Ammon's horn (tissue), 1 donor: ENCODE measurements at places on chromosomes 2 and 18.

- DNase-seq, result no peak
Measured at GRCh38 chr2:224947566-224947965, 94.7 kb downstream of the DOCK10 start.

- no peak for DNase-seq
Measured at GRCh38 chr2:444937-445884, 157.3 kb upstream of the ALKAL2 start.

- no peak for DNase-seq
Measured at GRCh38 chr18:27695052-27695451, 481.9 kb downstream of the CDH2 start.

GRCh38 chr2:241906826-241907570 is 37.5 kb downstream of the RTP5 start:
- DNase-seq, result no peak

DNA sequence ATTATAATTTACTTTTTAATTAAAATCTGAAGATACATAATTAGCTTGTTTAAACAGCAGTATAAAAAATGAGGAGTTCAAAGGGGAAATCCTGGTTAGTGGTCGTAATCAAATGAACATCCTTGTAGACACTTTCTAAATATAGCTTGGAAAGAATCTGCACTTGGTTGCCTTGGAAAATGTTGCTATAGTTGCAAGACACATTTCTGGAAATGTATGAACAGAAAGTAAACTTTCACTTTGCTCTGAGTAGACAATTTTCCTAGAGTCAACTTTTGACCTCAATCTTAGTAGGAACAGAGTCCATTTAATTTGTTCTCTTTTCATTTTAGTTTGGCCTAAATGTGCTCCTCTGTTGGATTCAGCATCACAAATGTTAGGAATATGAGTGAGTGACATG is 38.3 kb downstream of the GCA start:
- DNase-seq, result no peak

DNA sequence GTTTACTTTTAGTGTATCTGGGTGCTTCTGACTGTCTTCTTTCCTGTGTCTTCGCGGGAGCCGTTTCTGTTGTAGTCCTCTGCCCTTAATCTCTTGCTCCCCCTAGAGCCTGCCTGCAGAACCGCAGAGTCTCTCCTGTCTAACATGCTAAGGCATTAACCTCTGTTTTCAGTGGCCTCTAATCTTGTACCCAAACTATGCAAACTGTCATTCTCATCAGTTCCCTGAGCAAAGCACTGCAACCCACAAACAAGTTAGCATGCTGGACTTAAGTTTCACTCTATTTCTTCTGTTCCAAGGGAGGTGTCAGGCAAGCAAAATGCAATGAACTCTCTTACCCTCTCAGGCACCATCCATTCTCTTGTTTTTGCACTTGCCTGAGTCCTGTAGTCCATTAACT is 138.4 kb downstream of the OTX1 start:
- DNase-seq, result no peak

- no peak for DNase-seq
Measured at GRCh38 chr2:105739944-105740530, 4.7 kb upstream of the NCK2 start.

- no peak for DNase-seq
Measured at GRCh38 chr18:58362829-58363271, 266.0 kb downstream of the ALPK2 start.

- no peak for DNase-seq
Measured at GRCh38 chr2:216289470-216289869, 82.8 kb downstream of the MARCHF4 start.

GRCh38 chr2:12533337-12534005 is 183.3 kb upstream of the TRIB2 start:
- DNase-seq, result no peak

GRCh38 chr2:180016937-180017336 is 9.8 kb upstream of the CWC22 start:
- DNase-seq, result no peak

- DNase-seq, result no peak
Measured at GRCh38 chr2:192047315-192048107, 147.2 kb downstream of the TMEFF2 start.

- DNase-seq, result no peak
Measured at GRCh38 chr2:119650846-119651370, 28.1 kb upstream of the TMEM177 start.

GRCh38 chr2:147224070-147224469 is 620.8 kb upstream of the ACVR2A start:
- no peak for DNase-seq

DNA sequence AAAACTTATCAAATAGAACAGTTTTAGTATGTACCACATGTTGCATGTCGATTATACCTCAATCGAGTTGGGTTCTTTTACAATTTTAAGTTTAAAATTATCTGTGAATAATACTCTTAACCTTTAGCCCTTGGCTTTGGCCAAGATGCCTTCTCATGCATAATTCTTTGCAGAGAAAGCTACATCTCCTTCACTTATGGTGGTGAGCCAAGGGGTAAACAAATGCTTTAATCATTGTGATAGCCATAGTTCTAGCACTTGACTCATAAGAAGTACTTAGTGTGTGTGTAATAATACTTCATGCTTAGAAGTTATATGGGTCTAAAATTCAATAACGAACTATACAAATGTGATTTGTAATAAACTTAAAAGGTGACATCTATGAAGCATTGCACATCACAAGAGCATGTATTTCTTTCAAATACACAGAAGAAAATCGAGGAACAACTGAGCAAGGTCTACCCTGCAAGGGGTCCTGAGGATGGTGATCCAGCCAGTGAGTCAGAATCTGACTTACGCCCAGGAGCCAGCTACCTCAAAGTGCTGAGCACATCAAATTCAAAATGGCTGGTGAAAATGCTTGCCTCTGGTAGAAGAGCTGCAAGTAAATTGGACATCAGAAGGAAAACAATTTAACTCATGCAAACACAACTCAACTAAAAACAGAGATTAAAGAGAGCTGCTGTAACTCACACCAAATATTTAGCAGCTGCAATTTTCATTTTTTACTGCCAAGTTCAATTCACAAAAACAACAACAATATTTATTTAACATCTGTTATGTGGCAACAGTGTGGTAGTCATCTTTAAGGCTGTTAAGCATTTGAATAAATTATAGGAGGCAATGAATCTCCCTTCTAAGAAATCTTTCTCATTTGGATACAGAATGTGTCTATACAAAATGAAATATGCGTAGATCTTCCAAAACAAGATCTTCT is 23.8 kb upstream of the TTC39C start:
- DNase-seq, result no peak

DNA sequence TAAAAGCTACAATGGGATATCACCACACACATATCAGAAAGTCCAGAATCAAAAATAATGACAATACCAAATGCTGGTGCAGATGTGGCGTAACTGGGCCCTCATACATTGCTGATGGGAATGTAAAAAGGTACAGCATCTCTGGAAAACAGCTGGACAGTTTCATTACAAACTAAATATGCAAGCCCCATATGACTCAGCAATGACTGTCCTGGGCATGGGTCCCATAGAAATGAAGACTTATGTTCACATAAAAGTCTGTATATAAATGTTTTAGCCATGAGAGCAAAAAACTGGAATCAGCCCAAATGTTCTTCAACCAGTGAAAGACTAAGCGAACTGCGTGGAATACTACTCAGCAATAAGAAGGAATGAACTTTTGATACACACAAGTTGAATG is 56.7 kb downstream of the ALPK2 start:
- no peak for DNase-seq

- no peak for DNase-seq
Measured at GRCh38 chr2:216827073-216827720, 32.7 kb downstream of the TNP1 start.

GRCh38 chr2:63058144-63058920 is 7.7 kb downstream of the OTX1 start:
- DNase-seq, result peak; percentile 6

DNA sequence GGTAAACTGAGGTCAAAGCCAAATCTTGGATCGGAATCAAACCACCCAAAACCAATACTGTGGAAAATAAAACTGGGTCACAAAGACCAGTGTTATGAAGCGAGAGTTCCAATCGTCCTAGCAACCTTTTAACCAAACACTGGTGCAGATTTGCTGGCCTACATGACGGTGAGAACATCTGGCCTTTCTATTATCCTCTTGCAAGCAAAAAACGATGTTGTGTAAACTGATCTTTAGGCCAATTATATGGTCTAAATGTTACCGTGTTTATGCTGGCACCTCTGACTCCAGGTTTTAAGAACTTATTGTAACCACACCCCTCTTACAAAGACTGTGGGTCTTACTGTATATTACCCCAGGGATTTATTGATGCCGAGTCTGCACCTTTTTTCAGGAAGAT is 145.9 kb downstream of the GFPT1 start:
- DNase-seq, result no peak

GRCh38 chr2:28119631-28120030 is 229.1 kb downstream of the BABAM2 start:
- no peak for DNase-seq

GRCh38 chr18:4134700-4135099 is 320.4 kb downstream of the DLGAP1 start:
- DNase-seq, result no peak

GRCh38 chr2:216756435-216756834 is 61.1 kb upstream of the IGFBP5 start:
- no peak for DNase-seq

DNA sequence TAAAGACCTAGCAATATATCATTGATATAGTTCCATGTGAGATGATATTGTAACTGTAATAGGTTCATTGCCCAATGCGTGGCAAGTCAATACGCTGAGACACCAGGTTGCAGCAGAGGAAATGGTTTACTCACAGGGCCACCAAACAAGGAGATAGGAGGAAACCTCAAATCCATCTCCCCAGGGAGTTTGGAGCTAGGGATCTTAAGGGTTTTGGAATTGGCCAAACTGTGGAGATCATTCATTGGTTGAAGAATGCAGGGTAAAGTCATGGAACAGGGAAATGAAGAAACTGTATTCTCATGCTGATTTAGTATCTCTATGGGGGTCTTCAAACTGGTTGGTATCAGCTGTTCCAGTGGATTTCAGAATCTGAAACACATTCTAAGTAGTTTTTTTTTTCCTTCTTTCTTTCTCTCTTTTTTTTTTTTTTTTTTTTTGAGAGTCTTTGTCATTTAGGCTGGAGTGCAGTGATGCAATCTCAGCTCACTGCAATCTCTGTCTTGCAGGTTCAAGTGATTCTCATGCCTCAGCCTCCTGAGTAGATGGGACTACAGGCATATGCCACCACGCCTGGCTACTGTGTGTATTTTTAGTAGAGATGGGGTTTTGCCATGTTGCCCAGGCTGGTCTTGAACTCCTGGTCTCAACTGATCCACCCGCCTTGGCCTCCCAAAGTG is 30.7 kb upstream of the PPM1B start:
- no peak for DNase-seq

- DNase-seq, result no peak
Measured at GRCh38 chr2:118836411-118836930, 11.0 kb downstream of the EN1 start.

DNA sequence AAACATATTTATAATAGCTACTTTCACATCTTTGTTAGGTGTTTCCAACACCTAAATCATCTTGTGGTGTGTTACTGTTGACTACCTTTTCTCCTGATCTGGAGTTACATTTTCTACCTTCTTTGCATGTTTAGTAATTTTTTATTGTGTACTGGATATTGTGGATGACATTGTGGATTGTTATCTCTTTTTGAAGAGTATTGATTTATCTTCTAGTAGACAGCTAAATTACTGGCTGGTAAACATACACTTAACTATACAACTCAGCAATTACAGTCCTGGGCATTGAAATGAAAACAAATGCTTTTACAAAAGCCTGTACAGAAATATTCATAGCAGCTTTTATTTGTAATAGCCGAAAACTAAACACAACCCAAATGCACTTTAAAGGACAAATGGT is 150.8 kb downstream of the PTRHD1 start:
- no peak for DNase-seq

- peak; percentile 79 for DNase-seq
Measured at GRCh38 chr2:158501301-158501700, 44.5 kb downstream of the PKP4 start.

GRCh38 chr2:176122683-176123410 is at the start of gene HOXD9:
Gene HOXD9 (plus strand): TSS chr2:176122719. CDS start chr2:176122769, 50 bp downstream.
- no peak for DNase-seq

- no peak for DNase-seq
Measured at GRCh38 chr2:71082402-71083252, 14.2 kb downstream of the NAGK start.

DNA sequence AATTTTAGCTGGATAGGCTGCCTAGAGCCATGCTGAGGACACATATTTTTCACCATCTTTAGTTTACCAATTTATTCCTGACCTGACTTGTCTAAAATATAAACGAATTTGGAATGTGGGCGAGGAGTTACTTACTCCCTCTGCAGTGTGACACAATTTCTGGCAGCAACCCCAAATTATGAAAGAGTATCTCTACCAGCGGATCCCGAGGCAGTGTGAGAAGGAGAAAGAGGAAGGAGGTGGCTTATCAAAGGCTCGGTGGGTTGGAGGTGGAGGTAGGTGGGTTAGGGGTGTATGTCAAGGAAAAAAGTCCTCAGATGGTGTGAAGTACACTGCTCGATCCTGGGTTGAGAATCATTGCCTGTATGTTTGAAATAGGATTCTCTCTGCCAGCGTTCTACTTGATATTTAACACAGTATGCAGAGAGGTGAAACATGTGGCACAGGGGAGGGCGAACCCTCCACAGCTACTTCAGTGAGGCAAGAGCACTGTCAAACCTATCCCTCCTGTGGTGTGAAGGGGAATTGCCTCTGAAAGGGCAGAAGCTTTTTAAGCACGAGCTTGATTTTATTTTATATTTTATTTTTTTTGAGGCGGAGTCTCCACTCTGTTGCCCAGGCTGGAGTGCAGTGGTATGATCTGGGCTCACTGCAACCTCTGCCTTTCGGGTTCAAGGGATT is 76.0 kb downstream of the RFTN2 start:
- DNase-seq, result peak; percentile 52

DNA sequence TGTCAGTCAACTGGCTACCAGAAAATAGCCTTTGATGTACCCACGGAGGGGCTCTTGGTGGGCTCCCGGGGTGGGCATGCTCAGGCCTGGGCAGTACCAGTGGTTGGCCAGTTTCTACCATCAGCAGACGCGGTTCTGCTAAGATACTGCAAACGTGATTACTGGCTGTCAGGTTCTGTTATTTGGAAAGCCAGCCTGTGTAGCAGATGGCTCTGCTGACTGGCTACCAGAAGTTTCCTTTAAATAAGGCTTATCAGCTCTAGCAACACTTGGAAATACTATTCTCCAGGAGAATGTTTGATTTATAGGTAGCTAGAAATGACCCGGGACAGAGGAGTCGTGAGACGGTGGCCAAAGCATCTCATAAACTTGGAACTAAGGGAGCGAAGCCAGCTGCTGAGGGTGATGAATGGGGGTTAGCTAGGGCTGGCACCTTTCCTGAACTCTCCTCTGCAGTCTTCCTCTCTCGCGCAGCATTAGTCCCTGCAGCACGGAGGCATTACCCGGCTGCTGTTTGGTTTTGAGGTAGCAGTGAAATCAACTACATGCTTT is 171.9 kb downstream of the AGAP1 start:
- DNase-seq, result peak; percentile 54

- DNase-seq, result no peak
Measured at GRCh38 chr18:55123361-55123760, 164.1 kb upstream of the CCDC68 start.

- no peak for DNase-seq
Measured at GRCh38 chr18:42141439-42141838, 186.4 kb downstream of the PIK3C3 start.

- no peak for DNase-seq
Measured at GRCh38 chr2:12501469-12502158, 215.1 kb upstream of the TRIB2 start.
